ENCODE measurements at places on chromosomes 2 and 18.

- no peak for DNase-seq
These were observed 950.6 kb upstream of the LRATD1 start for GRCh38 chr2:13681936-13682335.

- DNase-seq: no peak
These were observed 109.7 kb downstream of the CLIP4 start for GRCh38 chr2:29224693-29225551.

- DNase-seq: no peak
These were observed 40.0 kb upstream of the GPC1 start for GRCh38 chr2:240395448-240395847.

GRCh38 chr2:32061973-32062861 is 1.1 kb upstream of the SPAST start:
- DNase-seq: no peak

DNA sequence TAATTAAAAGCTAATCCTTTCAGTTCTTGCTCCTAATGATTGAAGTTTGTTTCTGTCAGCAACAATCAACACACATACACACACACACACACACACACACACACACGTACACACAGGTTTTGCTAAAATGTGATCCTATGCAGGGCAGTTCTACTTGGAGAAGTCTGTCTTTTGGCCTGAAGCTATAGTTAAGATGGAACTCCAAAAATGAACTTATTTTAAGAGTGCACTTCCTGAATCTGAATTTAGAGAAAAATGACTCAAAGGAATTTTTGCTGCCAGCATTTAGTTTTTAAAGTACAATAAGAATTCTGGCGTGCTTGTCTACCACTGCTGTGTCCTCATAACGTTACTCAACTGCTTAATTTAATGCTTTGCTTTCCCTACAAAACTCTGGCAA is 6.6 kb downstream of the GALNT5 start:
- no peak for DNase-seq

DNA sequence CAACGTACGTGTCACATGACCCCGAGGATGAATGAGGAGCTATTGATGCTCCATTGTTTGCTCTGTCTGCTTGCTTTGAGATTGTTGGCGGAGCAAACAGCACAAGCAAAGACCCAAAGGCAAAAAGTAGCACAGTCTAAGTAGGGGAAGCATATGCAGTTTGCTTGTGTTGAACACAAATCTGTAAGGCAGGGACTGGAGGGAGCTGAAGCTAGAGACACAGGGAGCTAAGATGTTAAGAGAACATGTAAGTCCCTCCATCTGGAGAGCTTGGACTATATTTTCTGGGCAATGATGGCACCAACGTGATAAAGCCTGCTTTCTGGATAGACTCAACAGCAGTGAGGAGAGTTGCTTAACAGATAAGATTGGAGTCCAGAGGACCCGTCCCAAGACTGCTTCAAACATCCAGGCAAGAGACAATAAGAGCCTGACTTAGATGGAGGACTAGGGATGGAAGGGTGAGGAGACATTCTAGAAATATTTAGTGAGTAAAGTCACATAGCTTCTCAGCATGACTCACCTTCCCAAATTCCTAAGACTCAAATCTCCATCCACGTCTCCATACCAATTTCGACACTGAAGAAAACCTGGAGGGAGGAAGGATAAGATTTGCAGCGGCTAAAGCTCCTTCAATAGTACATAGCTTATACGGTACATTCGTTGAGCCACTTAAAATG is 88.1 kb upstream of the KLF7 start:
- no peak for DNase-seq

- DNase-seq: no peak
These were observed 718.8 kb downstream of the DPP10 start for GRCh38 chr2:115161081-115161770.

GRCh38 chr2:215178121-215178520 is 39.7 kb upstream of the ABCA12 start:
- no peak for DNase-seq

DNA sequence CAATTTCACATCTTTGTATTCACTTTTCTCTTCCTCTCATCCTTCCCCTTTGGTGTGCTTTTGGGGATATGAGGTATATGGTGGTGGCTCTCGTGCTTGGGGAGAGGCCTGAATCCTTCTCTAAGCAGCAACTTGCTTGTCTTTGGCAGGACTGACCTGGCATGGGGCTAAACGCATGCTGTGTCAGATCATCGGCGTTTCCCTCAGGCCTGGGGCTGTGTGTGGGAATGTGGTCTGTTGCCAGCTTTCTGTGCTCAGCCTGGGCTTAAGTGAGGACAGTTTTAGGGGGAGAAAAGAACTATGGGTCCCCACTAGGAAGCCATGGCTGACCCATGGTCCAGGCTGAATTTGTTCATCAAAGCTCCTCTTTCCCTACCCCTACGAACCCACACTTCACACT is 60.7 kb downstream of the TET3 start:
- DNase-seq: no peak

- DNase-seq: no peak
These were observed 61.4 kb downstream of the QPCT start for GRCh38 chr2:37405781-37406180.

DNA sequence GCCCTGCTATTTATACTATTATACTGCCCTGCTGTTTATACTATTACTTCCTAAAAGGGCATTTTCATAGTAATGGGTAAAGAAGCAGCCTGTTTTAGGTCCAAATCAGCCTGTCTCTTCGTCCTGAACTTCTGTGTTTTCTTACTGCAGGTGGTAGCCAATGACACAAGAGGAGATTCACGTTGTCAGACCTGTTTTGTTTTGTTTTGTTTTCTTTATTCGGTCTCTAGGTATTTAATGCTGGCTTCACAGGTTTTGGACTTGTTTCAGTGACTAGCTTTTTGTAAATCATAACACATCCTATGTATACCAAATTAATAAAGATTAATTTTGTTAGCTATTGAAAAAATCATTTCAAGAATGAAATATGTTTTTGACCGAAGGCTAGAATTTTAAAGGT is 116.4 kb downstream of the MAP3K20 start:
- DNase-seq: no peak

GRCh38 chr2:60880643-60881046 is 729 bp upstream of the REL start:
- no peak for DNase-seq

Data from stimulated activated CD4-positive, alpha-beta T cell treated with anti-CD3 and anti-CD28 coated beads, Interleukin-4, amount 100 ng/mL, for 24 hours (primary cell).